ENCODE measurements at places on chromosomes 11 and 22.

DNA sequence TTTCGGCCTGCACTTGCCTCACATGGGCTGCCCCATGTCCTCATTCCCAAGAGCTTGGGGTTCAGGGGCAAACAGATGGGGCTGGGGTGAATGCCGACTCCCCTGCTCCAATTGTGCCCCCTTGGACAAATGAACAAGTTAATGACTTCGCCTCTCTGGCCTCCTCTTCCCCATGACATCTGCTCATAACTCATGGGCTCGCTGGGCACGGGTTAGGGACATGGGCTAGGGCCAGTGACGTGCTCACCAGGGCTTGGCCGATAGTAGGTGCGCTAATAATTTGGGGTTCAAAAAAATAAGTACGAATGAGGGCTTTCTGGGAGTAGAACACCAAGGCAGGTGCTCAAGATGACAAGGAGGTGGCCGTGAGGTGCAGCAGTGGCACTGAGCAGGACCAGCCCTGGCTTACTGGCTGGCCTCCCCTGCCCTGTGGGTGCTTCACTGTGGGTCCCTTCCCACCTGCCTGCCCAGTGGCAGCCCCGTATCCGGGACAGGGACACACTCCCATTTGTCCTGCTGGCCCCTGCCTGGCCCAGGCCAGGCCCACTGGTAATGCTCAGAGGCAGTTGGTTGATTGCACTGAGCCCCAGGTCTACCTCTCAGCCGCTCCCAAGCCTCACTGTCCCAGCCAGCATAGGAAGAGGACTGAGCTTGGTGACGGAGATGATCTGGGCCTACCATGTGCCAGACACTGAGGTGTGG is 12.3 kb downstream of the CBX6 start:
- DNase-seq: no peak

DNA sequence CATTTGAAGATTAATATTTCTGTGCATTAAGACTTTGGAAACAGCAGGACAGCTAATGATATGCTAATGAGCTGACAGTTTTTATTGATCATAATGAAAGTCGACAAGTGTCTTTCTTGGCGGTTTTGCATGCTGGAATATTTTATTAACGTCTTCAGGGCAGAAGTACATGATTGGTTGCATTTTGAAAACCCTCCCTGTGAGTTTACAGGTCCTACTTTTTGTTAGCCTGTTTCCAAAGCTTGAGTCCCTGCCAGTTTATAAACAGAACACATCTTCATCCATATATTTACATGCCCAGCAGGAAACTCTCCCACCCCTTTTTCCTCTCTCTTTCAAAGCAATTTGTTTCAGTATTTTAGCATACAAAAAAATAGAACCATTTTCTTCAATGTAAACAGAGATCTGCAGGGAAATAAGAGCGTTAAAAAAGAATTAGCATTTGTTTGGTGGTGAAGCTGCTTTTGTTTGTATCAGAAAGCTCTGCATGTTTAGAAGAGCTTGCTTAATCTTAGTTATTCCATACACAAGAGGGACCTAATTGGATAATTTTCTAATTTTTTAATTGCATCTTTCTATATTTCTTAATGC is 243.6 kb downstream of the NELL1 start:
- DNase-seq: no peak

- DNase-seq: no peak
Measured at GRCh38 chr11:94907226-94907625, 66.1 kb downstream of the CWC15 start.

DNA sequence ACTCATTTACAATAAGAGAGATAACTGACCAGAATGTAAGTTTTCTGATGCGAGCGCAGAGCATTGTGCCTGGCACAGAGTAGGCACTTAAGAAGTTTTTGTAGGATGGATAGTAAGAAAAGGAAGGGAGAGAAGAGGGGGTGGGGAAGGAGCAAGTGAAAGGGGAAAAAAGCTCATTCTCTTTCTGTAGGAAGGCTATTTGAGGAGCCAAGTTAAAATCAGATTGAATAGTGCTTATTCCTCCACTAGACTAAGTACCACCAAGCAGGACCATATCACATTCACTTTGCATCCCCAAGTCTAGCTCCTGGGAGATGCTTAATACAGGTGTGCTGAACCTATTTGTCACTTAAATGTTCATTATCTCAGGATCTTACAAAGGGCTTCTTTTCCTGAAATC is 14.1 kb upstream of the CRKL start:
- no peak for DNase-seq

GRCh38 chr11:85742873-85743275 is 56.9 kb upstream of the CCDC89 start:
- DNase-seq: no peak

DNA sequence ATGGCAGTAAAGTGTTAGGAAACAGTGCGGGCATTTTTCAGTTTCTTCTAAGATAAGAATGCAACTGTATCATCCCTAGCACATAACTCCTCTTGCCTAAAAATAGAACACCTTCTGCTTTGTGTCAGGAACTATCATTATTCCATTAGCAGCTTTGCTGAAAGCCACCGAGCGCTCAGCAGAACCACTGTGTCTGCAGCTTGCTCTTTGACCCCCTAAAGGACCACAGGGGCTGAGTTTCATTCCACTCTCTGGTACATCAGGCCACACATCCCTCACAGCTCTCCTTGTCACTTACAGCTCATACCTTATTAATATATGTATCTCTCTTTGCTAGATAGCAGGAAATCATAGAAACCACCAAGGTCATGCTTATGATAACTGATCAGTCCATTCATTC is 360.2 kb downstream of the KCNA4 start:
- no peak for DNase-seq

DNA sequence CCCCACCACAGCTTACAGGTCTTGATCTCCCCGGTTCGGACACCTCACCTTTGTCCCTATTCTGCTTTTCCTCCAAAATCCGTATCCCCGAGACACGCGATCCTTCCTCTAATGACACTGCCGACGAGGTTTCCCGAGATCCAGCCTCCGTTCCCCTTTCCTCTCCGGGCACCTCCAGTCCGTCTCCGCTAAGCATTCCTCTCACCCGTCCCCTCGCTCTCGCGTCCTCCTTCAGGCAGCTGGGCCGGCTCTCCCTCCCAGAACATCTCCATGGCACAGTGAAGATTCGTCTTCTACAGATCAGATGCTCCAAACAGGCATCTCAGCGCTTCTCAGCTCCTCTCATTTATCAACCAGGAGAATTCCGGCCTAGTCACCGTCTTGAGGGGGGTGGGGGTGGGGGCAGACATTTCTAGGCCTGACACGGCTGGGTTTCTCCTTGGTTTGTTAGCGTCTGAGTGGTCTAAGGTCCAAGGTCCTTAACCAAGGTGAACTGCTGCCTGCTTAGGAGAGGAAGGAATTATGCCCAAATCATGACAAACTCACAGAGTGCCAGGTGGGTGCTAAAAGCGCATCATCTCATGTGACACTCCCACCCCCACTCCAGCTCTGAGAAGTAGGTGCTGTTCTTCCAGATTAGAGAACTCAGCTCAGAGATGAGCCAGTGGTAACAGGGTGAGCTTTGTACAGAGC is at the start of gene SPTBN2:
TSS of gene SPTBN2 (minus strand) at position 524 of the 693 bp plus-strand sequence. CDS start 7,976 bp downstream, outside the sequence.
- DNase-seq: no peak

DNA sequence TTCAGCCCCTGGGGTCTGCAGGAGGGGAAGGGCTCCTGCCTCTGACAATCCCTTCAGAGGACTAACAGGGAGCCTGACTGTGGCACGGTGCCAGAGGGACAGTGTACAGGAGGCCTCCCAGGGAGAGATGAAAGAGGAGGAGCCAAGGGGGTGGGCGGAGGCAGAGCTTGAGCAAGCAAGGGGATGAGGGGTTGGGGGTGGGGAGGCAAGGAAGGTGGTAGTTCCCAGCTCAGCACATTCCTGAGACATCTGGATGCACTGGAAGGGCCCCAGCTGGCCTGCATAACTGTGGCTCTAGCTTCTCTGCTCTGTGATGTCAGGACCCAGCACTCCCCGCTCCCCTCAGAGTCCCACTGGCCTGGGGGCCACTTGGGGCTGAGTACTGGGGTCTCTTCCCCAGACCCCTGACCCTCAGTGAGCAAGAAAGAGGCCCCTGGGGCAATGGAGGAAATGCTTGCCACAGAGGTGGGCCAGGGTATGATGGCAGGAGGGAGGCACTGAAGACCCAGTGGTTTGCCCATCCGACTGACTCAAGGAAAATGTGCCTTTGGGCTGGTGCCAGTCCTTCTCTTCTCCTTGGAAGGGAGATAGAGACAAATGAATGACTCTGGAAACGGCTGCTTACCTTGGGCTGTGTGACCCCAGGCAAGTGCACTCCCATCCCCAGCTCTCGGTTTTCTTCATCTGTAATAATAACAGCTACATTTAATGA is 13.3 kb downstream of the CREB3L1 start:
- DNase-seq: no peak

- no peak for DNase-seq
Measured at GRCh38 chr11:130189492-130190210, 30.1 kb downstream of the ST14 start.

- no peak for DNase-seq
Measured at GRCh38 chr22:29003975-29004646, 57.5 kb downstream of the C22orf31 start.

- peak; percentile 9 for DNase-seq
Measured at GRCh38 chr11:73019449-73019848, 122.7 kb downstream of the FCHSD2 start.

DNA sequence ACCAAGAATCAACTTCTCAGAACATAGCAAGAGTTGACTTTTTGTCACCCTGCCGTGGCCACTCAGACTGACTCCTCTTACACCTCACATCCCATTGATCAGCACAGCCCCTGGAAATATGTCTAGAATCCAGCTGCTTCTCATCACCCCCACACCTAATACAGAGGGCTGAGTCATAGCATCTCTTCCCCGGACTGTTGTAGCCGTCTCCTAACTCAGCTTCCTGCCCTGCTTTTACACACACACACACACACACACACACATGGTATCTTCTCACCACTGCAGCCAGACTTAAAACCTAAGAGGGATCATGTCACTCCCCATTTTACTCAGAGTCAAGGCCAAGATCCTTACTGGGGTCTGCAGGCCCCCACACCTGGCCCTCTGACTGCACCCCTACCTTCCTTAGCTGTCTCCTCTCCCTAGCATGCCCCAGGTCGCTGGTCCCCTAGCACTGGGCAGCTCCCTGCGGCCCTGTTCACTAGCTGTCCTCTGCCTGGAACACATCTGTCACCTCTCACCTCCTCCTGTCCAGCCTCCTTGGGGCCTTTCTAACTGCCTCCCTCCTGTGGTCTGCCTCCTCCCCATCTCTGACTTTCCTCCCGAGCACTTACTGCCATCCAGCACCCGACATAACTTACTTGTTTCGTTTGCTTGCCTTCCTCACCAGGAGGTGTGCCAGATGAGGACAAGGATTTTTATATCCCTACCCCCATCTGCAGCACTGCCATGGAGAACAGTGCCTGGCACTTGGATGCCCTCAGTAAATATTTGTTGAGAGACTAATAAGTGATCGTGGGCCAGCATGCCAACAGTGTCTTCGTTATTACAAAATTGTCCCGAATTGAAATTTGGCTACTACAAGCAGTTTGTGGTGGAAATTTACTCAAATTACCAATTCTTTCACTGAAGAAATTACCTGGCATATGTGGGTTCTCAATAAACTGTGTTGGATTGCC is 61.9 kb downstream of the BMAL1 start:
- no peak for DNase-seq

GRCh38 chr11:18526130-18526520 is 617 bp downstream of the TSG101 start:
- DNase-seq: no peak

- no peak for DNase-seq
Measured at GRCh38 chr11:86120807-86121206, 51.9 kb upstream of the PICALM start.

DNA sequence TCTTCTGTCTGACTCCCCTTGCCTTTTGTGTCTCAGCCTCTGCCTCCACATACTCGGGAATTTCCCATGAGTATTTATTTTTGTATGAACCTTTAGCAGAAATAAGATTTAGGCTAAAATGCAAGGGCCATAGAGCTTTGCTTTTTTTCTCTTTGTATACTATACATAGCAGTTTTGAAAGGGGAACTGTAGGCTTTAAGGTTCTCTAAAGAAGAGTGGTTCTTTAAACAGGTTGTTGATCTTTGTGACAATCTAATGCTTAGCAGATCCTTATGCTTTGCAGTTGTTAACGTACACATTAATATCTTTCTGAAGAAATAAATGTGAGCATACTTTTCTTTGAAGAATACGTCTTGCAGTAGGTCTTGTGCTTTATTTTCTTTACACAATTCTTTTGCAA is 35.0 kb downstream of the TBCEL start:
- no peak for DNase-seq

DNA sequence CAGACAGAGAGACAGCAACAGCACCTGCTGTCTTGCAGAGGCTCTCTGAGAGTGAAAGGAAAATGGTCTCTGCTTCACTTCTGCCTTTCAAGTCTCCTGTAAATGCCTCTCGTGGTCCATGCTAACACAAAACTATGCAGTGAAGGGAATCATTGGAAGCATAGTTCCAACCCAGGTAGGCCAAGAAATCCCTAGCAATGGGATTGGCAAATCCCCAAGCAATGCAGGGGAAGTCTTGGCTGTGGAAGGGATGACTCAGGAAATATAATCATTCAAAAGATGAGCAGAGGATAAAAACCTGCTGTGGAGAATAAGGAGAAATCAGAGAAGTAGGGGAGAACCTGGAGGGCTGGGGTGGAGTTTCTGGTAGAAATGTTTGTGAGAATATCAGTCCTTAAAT is 216.1 kb upstream of the ZBED5 start:
- DNase-seq: no peak

GRCh38 chr11:121326230-121326629 is 33.7 kb downstream of the SC5D start:
- DNase-seq: no peak

DNA sequence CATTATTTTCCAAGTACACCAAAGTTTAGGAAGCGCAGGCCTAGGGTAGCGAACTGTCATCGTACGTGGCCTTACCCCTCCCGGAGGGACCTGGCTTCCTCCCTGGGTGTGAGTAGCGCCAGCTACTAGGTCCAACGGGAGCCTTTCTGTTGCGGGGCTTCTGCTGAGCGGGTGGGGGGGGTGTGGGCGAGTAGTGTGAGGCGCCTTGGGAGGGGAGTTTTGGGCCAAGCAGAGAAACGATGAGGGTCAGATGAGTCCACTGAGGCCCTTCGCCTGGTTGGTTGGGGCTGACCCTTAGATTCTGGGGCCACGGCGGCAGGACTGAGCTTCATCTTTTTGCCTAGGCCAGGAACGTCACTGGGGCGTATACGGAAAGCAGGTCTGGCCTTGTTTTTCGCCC is 868 bp downstream of the TEF start:
- DNase-seq: no peak

GRCh38 chr11:20529757-20530156 is 69.7 kb upstream of the SLC6A5 start:
- no peak for DNase-seq

DNA sequence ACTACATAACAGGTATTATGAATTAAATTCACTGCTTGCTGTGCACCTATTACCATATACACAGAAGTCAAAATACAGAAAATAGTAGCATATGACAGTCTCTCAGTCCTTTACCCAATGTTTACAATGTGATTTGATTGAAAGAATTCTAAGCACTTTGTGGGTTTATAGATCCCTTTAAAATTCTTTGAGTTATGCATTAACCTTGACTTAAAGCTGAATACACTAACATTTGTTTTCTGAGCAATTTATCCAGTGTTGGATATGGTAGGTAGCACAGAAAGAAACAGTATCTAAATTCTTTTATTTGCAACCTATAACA is 230.8 kb upstream of the DDI1 start:
- DNase-seq: no peak

GRCh38 chr11:134665188-134665535 is 253.1 kb upstream of the B3GAT1 start:
- DNase-seq: no peak

- DNase-seq: no peak
Measured at GRCh38 chr11:1691878-1692707, 4.9 kb upstream of the KRTAP5-6 start.

- DNase-seq: no peak
Measured at GRCh38 chr11:86900162-86900561, 55.0 kb downstream of the FZD4 start.

All from spinal cord (tissue), 10 donors.